ENCODE measurements at places on chromosomes 6 and 20.

DNA sequence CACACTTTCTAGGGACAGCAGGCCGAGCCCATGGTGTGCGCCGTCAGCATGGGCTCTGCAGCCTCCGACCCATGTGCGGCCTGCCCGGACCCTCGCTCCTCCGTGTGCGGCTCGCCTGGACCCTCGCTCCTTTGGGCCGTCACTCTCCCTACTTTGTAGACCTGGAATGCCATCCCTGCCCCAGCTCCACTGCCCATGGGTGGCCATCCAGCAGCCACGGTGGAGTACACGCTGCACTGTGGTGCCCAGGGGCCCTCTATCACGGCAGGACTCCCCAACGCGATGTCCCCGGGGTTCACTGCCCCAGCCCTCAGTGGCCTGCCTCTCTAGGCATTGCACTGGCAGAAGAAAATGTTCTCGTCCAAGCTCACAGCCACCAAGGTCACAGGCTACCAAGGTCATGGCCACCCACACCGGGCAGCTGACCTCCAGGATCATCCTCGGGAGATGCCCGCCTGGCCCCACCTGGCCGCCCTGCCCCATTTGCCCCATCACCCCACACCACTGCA is 24.1 kb upstream of the MRGBP start:
- no peak for DNase-seq

DNA sequence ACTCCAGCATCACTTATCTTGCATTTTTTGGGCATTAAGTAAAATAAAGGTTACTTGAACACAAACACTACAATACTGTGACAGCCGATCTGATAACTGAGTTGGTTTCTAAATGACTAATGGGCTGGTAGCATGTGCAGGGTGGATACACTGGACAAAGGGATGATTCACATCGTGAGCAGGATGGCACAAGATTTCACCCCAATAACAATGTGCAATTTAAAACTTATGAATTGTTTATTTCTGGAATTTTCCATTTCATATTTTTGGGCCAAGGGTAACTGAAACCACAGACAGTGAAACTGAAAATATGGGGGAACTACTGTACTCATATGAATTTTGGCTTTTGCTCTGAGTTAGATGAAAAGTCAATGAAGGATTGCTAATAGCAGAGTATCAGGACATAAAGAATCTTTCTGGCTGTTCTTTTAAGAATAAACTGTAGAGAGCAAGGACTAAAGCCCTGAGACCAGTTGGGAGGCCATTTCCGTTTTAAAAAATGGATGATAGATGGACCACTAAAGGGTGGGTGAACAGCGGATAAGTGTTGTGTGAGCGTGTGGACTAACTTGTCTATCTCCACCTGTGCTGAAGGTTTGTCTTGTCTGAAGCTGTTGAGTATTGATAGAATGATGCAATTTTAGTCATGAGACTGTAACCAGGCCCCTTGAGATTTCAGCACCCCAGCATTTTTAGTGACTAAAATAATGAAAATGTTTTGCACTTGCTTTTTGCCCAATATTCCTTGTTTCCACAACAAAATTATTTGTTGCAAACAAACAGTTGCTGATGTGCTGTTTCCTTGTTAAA is 8.2 kb downstream of the SPINT3 start:
- DNase-seq: no peak

- DNase-seq: no peak
Observed at GRCh38 chr6:168116975-168117899, 38.2 kb upstream of the FRMD1 start.

DNA sequence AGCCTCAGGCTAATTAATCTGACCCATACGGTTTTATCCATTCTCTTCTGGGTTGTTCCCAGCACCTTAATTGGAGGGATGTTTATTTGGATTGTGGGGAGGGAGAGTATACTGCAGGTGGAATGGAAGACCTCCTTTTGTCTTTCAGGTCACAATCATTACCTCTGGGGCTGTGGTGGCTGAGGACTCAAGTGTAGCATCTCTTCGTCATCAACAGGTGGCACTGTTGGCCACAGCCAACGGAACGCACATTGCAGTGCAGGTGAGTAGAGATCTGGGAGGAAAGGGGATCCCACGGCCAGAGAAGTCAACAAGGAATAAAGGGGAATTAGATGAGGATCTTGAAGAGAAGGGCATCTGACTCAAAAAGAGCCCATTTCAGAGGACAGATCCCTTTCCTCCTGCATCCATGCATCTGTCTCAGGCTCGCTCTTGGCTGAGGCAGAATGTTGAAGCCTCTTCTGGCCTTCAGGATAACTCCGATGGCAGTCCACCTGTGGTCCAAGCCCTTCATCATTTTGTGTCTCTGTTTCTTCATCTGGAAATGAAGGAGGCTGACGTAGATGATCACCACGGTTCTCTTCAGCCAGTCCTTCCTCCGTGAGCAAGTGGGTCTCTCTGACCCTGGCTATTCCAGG is 3.2 kb upstream of the DEF6 start:
- peak; percentile 58 for DNase-seq

- no peak for DNase-seq
Observed at GRCh38 chr20:38211200-38212097, 46.4 kb upstream of the TGM2 start.

- DNase-seq: no peak
Observed at GRCh38 chr6:32096394-32097258, 12.5 kb downstream of the TNXB start.

- no peak for DNase-seq
Observed at GRCh38 chr6:40796260-40797221, 209.4 kb upstream of the LRFN2 start.

DNA sequence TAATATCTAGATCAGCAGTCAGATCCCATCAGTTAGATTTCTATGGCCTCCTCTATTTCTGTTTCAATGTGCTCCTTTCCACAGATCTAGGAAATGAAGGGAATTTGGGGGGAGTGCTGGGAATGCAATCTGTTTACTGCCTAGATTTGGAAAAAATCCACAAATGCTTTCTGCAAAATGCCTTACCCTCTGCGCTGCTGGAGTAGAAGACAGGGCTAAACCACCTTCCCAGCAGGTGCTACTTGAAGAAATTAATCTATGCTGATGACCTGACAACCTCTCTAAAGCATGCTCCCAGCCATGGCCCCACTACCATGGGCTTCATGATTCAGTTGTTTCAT is 46.2 kb downstream of the LY86 start:
- no peak for DNase-seq

- no peak for DNase-seq
Observed at GRCh38 chr20:20304942-20305341, 63.0 kb upstream of the INSM1 start.

DNA sequence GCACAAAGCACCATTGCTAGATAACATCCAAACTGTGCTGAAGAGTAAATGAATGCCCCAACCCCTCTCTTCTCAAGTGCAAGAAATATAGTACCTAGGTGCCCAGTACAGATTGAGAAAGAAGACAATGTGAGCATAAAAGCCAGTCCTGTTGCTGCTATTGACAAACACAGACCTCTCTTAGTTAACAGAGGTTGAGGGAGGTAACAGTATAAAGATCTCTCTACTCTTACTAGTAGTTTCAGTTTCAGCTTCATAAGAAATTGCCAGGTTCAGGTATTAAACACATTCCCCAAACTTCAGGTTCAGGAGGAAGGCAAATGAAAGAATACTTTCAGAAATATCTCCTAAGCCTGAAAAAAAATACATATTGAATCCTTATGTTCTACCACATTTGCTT is 31.4 kb downstream of the TBC1D32 start:
- DNase-seq: no peak

- peak; percentile 21 for DNase-seq
Observed at GRCh38 chr6:166257911-166258318, 50.3 kb downstream of the PRR18 start.

GRCh38 chr20:16385462-16385861 is 187.8 kb downstream of the KIF16B start:
- no peak for DNase-seq

DNA sequence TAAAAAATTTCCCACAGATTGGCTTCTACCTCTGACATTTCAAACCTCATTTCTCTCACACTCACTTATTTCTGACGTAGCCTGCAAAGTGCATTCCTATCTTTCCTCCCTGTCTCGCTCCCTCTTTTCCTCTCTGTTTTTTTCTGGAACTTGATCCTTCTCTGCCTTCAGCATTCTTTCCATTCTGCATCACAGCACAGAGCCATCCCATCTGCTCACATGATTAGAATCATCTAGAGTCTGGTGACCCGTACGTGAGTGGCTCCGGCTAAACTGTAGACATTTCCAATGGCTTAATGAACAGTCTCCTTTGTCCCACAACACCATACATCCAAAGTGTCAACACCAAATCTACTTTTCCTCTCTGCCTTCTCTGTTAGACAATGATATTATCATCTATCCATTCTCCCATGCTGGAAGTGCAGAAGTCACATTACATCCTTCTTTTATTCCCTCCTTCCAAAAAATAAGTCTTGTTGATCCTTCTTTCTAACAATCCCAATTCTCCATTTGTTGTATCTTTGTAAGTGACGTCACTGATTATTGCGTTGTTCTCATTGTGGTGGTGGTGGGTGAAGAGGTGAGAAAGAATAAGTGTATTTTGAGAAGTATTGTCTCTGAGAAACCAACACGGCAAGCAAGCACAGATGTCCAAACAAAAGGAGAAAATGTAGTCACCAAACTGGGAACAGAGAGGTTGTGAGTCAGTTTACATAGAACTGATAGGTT is 41.6 kb downstream of the OPRM1 start:
- DNase-seq: no peak

- peak; percentile 31 for DNase-seq
Observed at GRCh38 chr6:152625213-152625612, 11.9 kb downstream of the SYNE1 start.

DNA sequence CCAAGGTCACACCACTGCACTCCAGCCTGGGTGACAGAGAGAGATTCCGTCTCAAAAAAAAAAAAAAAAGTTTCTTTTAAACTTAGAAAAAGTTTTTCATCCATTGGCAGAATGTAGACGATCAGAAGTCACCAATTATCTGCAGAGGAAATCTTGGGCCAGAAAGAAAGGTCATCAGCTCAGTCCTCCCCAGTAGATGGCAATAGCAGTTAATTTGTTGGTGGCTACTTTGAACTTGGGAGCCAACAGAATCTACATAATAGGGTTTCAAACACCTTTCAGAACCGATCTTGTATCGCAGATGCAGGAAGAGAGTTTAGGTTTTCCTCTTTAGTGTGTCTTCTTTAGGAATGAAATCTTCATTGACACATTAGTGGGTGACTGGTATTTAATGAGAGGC is 41.7 kb downstream of the LBP start:
- no peak for DNase-seq

DNA sequence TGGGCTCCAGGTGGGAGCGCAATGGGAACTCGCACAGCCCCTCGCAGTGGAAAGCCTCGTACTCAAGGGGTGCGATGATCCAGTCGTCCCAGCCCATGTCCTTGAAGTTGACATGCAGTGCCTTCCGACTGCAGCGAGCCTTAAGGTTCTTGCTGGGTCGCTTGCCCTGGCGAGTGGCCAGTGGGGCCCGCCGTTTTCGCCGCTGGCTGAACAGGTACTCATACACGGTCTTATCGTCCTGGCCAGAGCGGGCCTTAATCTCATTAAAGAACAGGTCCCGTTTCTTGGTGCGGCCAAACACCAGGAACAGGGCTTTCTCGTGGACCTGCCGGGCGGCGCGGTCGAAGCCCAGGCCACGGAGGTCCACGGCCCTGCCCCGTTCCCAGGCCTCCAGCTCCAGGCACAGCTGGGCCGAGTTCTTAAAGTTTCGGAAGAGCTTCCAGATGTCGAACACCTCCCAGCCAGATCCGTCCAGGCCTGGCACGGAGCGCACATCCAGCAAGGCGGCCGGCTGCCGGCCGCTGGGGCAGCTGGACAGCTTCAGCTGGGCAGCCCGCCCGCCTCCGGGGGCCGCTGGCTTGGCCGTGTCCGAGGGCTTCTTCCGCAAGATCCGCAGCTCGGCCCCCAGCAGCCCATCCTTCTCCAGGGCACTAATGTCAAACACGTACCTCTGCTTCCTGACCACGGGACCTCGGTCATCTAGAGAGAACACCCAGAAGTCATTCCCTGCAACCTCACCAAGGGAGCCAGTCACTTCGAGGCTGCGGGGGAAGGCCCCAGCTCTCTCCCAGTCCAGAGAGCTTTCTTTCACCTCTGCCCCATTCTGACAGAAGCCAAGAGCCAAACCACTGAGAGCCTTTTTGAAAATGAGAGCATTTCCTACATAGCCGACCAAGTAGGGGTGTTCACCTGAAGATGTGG is 3.7 kb downstream of the GDF5 start:
- no peak for DNase-seq

DNA sequence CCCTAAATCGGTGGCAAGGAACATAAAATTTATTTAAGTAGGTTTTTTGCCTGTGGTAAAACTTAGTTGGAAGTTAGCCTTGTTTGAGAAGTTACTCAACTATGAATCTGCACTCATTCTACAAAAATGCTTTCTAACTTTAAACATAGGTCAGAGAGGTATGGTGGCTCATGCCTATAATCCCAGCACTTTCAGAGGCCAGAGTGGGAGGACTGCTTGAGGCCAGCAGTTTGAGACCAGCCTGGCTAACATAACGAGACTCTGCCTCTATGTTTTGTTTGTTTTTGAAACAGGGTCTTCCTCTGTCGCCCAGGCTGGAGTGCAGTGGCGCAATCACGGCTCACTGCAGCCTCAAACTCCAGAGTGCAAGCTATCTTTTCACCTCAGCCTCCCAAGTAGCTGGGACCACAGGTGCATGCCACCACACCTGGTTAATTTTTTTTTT is 16.2 kb downstream of the USP49 start:
- DNase-seq: no peak

- peak; percentile 17 for DNase-seq
Observed at GRCh38 chr6:4776493-4777393, 539 bp downstream of the CDYL start.

GRCh38 chr6:43150051-43150751 is 20.9 kb upstream of the SRF start:
- DNase-seq: no peak

DNA sequence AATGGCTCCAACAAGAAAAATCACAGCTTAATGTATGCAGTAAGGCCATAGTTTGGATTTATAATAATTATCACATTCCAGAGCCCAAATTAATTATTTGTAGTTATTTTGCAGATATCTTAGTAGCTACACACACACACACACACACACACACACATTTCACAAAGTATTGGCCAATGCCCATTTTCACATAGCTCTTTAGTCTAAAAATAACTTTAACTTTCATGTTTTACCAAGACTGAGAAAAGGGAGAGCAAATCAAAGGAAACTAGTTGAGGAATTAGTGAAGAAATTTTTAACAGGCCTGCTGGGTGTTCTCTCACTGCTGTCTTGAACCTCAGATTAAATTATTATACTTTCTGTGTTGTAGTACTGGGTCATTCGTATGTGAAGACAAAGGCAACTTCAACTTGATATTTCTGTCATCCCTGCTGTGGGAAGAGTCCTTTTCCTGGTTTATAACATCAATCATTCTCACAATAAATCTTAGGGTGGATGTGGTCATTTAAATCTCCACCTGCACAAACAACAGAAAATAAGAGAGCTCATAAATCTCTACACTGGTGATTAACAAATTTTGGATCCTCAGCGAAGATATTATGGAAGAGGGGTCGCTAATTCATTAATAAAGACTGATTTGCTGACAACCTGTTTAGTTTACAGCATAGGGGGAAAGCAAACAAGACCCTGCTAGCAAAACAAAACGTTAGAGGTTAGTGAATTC is 1.6 kb upstream of the TCF21 start:
- no peak for DNase-seq
